Esophagus muscularis mucosa (tissue), 4 donors: ENCODE measurements at places on chromosomes 7 and 10. TPM values are rescaled to one million over a fixed set of nuclear protein-coding genes. Genes with fewer than 3 reads are reported as not detected.

Gene NRG3
- total RNA-seq, result 0.65 TPM

Gene PON1
- total RNA-seq, result not detected

Gene UNC5B
- total RNA-seq, result 3.7 TPM

Gene GTF2I
- total RNA-seq, result 134 TPM

Gene PLAC9
- 59.4 TPM for total RNA-seq

Gene FGL2
- total RNA-seq, result 349 TPM

Gene PRSS37
- not detected for total RNA-seq

Gene BRAF
- 34.0 TPM for total RNA-seq

Gene JCAD
- total RNA-seq, result 65.2 TPM

Gene MSS51
- total RNA-seq, result 2.7 TPM

Gene CYP3A4
- total RNA-seq, result not detected

Gene MBL2
- total RNA-seq, result not detected

Gene NACAD
- 7.5 TPM for total RNA-seq

Gene CDH23
- total RNA-seq, result 18.7 TPM

Gene OR9A2
- not detected for total RNA-seq

Gene MACC1
- total RNA-seq, result 0.13 TPM

Gene GPR26
- not detected for total RNA-seq

Gene STN1
- 22.2 TPM for total RNA-seq

Gene NEUROD6
- total RNA-seq, result not detected

Gene AMPH
- total RNA-seq, result 5.0 TPM

Gene TAC1
- 2.3 TPM for total RNA-seq

Gene PDCD11
- 15.7 TPM for total RNA-seq

Gene TBC1D12
- total RNA-seq, result 22.9 TPM
